T1000 (cell line): ENCODE measurements at places on chromosomes 6 and 20.

DNA sequence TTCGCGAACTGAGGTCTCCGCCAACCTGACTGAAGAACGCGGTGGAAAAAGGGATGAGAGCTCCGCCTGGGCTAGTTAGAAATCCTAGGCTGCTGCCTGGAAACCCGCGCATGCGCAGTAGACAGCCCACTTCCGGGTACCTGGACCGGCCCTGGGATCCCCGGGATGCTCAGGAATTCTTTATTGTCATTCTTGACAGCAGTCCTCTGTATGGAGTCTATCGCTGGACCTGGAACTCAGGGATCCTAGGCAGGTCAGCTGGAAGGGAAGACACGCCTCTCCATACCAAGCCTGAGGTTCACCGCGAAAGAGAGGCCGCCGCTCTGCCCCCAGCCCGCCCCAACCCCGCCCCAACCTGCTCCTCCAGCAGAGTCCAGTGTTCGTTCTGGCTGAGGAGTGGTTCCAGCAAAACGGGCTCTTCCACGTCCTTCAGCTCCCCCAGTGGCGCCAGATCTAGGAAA lies 1379.2 kb upstream of the DEFB115 start:
- DNase-seq = peak; percentile 17

DNA sequence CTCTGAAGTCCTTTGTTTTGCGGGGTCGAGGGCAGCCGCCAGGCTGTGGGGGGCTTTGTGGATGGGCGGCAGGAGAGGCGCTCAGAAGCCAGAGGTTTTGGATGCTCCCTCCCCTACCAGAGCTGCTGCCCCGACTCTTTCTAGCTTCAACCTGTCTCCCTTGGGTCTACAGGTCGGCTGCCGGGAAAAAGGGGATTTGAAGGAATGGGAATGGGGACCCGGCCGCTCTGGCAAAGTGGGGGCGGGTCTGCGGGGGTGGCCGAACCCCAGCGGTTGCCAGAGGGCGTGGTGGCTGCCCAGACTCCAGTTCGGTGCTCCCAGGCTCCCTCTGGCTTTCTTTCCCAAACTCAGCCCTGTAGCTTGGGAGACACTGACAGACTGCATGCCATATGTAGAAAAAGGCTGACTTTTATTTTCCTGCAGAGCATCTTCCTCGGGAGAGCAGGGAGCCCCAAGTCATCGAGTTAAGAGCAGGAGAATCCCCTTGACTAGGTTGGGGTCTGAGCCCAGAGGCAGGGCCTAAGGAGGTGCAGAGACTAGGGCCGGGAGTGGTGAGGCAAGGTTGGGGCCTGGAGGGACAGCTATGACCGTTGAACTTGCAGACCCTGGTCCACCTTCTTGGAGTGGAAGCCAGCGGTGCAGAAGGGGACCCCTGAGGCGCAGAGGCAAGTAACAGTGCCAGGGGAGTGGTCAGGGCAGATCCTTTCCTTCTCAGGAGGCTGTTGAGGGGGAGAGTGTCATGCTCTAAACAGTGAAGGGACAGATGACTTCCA lies 1.4 kb upstream of the PPP1R18 start:
- no peak for DNase-seq

- DNase-seq = no peak
These were observed 6.1 kb upstream of the SLC35B3 start for GRCh38 chr6:8441452-8441851.

GRCh38 chr6:34200340-34200971 lies 36.2 kb upstream of the HMGA1 start:
- DNase-seq = no peak

DNA sequence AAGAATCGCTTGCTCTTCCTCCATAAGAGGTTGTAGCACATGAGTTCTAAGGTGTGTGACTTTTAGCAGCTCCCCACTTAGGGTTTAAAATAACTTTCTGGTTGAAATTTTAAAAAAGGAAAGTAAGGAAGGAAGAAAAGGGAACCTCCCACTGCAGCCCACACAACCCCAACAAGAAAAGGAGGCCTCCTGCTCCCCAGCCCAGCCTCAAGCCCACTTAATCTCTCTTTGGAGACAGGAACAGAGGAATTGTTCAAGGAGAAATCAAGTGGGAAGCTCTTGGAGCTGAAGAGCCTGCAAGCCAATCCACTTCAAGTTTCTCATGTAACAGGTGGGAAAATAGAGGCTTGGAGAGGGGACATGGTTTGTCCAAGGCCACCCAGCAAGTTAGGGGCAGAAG lies 39.1 kb upstream of the PREX1 start:
- no peak for DNase-seq

DNA sequence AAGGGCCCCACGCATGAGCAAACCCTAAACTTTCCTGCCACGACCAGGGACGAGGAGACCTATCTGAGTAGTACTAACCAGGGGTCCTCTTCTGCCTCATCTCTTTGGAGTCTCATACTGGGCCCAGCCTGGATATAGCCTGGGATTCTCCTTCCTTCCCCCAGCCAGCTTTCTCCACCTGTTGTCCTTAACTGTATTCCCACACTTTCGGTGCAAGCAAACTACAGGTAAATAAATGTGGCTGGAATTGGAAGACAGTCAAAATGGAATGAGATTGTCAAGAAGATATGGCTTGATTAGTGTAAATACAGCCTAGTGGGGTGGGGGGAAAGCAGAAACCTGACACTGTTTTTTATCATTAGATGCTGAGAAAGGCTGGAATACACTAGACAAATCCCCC lies 23.5 kb upstream of the LY86 start:
- no peak for DNase-seq

DNA sequence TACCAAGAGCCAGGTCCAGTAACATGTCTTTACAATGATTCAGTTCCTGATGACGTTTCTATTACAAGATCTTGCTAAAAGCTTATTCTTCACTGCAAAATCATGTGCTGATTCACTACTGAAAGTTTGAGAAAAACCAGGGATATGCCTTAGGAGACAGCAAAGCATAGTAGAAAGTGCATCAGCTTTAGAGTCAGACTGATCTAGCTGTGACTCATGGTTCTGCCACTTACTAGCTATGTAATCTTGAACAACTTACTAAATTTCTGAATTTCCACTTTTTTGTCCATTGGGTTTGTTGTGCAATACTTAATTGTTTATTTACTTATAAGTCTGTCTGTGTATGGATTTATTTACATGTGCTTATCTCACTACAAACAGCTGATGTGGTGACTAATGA lies 198.5 kb upstream of the RSPO3 start:
- no peak for DNase-seq

DNA sequence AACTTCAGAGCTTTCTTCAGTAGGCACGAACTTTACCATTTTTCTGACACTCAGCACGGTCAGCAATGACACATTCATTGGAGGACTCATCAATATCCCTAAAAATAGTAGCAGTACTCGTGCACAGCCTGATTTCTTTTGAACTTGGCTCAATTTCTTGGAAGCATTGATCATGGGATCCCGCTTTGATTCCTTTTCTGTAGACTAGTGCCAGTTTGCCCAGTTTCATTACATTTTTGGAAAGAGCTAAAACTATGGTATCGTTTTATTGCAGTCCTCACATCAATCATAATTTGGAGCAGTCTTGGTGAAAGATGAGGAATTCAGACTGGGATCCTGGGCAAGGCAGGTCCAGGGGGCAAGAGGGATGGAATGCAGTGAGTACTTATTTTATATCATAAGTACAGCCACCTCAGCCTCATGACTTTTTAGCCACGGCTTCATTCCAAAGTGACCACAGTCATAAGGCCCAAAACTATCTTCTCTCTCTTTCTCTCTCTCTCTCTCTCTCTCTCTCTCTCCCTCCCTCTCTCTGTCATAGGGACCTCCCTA lies 170.9 kb upstream of the AKAP12 start:
- no peak for DNase-seq

- no peak for DNase-seq
These were observed 297.2 kb downstream of the CDH26 start for GRCh38 chr20:60255415-60255814.

- DNase-seq = peak; percentile 17
These were observed 105.3 kb upstream of the BMP5 start for GRCh38 chr6:55980627-55981211.

- no peak for DNase-seq
These were observed 294.9 kb upstream of the MARCKS start for GRCh38 chr6:113562248-113562647.

GRCh38 chr6:18400831-18401446 lies 13.8 kb downstream of the RNF144B start:
- no peak for DNase-seq

- no peak for DNase-seq
These were observed 33.0 kb downstream of the NOX3 start for GRCh38 chr6:155422635-155423034.

DNA sequence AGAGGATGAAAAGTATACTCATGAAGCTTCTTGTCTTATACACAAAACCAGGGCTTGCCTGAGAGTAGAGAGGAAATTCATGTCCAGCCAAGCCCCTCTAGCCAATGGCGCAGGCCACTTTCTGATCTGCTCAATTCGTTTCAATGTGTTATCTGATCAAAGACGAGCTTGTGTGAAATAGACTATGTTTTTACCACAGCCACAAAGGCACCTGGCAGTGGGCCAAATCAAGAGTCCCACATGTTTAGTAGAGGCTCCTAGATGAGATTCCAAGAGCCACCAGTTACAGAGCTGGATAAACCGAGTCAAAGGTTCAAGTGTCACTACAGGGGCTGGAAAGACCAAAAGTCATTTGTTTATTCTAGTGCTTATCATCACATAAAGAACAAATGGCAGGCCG lies 34.9 kb downstream of the GPLD1 start:
- no peak for DNase-seq

- DNase-seq = no peak
These were observed 8.0 kb upstream of the UBE2J1 start for GRCh38 chr6:89360415-89360999.

DNA sequence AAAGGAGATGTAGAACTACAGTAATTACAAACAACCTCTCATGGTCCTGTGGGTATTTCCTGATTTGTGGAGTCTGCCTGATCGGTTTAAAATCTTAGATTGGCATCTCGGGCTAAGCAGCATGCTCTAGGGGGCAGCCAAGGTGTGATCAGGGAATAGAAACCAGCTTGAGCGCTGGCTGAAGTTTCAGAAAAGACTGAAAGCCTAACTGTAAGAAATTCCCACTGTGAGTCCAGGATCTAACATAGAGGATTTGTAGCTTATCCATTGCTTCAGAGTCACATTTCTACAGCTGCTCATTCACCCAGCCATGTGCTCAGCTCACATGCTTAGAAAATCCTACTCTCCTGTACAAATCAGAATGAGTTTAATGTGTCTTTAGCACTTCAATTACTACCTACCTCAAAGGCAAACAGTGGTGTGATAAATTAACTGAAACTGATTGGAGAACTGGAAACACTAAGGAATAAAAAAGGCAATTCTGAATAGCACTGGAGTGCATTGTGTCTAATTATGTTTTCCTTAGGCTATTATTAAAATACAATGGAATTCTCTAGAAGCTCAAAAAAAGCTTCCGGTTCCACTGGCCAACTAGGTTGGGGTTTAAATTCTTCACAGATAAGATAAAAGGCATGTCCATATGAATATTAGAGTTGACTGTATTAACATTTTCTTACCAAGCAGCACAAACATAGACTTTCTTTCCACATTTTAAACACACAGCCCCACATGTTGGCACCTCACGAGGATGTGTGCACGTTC lies 73.8 kb upstream of the MPC1 start:
- DNase-seq = no peak

DNA sequence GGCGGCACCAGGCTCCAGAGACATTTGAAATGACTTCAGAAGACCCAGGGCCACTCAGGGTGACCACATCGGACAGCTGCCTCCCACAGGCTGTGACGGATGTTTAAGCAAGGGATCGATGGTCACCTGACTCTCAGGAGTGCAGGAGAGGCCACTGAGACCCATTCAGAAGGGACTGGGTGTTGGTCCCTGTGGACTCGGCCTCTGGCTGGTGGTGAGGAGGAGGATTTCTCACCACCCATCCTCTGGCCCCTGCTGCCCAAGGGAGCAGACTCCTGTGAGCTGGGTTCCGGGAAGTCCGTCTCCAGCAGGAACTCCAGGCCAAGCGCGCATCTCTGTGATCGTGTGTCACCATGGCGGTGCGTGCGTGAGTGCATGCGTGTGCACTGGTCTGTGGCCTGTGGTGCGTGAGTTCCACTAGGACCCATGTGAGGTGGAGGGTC lies 25.5 kb downstream of the NPEPL1 start:
- DNase-seq = no peak
